ENCODE measurements at places on chromosomes 7 and 10.
A peak's percentile ranks its signal among the peaks of the same experiment; 100 is the strongest.

GRCh38 chr10:102781090-102781920 lies 37.6 kb downstream of the WBP1L start:
- no peak for DNase-seq

- DNase-seq: peak; percentile 53
These were observed 63.5 kb downstream of the ZNF365 start for GRCh38 chr10:62437696-62438095.

DNA sequence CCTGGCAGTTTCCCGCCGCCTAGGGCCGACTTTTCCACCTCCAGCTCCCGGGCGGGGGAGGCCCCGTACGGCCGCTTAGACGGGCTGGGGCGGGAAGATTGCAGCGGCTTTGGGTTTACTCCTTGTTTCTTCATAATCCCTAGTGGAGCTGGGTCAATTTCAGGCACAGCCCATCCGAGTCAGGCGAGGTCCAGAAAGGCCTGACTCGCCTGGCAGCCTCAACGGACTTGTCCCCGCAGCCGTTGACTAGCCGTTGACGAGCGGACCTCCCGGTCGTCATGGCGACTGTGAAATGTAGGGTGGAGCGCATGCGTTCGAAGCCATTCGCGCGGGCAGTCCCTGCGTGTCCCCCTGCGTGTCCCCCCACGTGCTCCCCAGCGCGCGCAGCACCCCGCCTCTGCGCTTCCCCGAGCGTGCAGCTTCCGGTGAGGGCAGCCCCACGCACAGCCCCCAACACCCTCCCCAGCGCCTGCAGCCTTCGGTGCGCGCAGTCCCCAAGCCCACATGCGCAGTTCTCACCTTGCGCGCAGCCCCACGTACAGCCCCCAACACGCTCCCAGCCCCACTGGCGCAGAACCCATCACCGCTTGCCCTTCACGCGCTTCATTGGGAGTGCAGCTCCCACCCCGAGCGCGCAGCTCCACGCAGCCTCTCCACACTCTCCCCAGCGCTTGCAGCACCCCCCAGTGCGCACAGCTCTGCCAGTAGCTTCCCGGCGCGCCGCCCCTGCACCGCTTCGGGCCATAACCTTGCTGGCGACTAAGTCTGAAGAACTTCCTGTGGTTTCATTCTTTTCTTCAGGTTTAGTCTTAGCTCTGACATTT lies 67.8 kb downstream of the TBX20 start:
- no peak for DNase-seq

- DNase-seq: no peak
These were observed 365.2 kb upstream of the ZMIZ1 start for GRCh38 chr10:78703593-78703992.

- DNase-seq: no peak
These were observed 130.9 kb downstream of the SND1 start for GRCh38 chr7:127782654-127783559.

GRCh38 chr10:102132193-102132562 lies 662 bp upstream of the PPRC1 start:
- no peak for DNase-seq

- no peak for DNase-seq
These were observed 82.9 kb downstream of the SORCS1 start for GRCh38 chr10:107081644-107082043.

- no peak for DNase-seq
These were observed 35.8 kb downstream of the PALS2 start for GRCh38 chr7:24609059-24609458.

- no peak for DNase-seq
These were observed 21.9 kb downstream of the NAPEPLD start for GRCh38 chr7:103127006-103127405.

DNA sequence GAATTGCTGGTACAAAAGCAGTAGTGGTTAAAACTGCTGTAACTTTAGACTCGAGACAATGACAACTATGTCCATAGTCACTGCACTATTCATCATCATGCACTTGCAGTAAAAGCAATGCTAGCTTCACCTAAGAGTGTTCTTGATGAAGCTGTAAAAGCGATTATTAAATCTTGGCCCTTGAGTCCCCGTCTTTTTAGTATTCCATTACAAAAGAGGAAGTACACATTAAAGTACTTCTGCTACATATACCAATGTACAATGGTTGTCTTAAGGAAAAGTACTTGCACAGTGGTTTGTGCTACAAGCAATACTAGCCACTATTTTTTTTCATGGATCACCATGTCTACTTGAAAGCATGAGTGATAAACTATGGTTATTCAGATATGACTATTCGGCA lies 78.3 kb downstream of the ATAD1 start:
- no peak for DNase-seq

- DNase-seq: no peak
These were observed 26.6 kb upstream of the KAT6B start for GRCh38 chr10:74799721-74800221.

- no peak for DNase-seq
These were observed 1.7 kb upstream of the WEE2 start for GRCh38 chr7:141706239-141707064.

GRCh38 chr10:73900064-73900463 lies 10.9 kb upstream of the PLAU start:
- DNase-seq: no peak

DNA sequence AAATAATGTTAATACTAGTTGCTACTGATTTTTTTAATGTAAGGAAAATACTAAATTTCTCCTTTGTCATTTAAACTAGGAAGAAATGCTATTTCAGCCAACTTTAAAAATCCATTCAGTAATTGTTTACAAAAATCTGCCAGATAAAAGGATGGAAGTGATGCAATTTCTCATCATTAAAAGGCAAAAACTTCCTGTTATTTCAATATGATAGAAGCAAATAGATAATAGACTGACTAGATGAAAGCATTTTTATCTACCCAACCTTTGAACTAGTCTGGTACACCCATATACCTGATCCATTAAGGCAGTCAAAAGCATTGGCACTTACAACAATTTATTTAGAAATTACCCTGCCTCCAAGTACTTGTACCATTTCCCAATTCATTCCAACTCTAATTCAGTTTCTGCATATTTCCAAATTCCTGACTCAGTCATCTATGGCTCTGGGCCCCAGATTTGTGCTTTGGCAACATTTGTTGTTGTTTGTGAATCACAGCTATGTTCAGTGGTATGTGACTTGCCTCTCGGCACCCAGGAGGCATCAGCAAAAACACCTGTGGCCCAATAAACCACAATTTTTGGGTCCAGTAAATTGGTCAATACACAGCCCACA lies 482.6 kb upstream of the SEMA3A start:
- DNase-seq: no peak

- no peak for DNase-seq
These were observed 3.3 kb downstream of the MYOF start for GRCh38 chr10:93478873-93479272.

GRCh38 chr7:27151931-27152815 lies at the start of gene HOXA3:
Gene HOXA3, minus strand, starts transcription at chr7:27152583. Its CDS starts 41,943 bp downstream, at chr7:27110640.
- DNase-seq: no peak

DNA sequence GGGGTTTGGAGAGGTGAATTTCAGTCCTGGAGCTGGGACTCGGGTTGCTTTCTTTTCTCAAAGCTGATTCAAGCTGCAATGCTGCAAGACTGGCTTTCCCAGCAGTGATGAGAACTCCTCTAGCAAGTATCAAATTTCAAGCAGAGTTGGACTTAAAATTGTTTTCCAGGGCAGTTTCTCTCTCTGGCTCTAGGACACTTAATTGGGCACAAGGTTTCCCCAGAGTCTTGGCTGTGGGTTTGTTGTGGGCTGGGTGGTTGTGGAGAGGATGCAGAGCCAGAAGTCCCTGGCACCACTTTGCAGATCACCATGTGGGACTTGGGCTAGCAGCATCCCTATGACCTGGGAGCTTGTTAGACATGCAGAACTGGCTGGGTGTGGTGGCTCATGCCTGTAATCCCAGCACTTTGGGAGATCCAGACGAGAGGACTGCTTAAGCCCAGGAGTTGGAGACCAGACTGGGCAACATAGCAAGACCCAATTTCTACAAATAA lies 16.8 kb downstream of the AKR1B15 start:
- DNase-seq: no peak

GRCh38 chr10:49330127-49330665 lies 31.2 kb downstream of the C10orf71 start:
- DNase-seq: no peak

GRCh38 chr7:79741684-79742083 lies 288.2 kb upstream of the MAGI2 start:
- DNase-seq: no peak

DNA sequence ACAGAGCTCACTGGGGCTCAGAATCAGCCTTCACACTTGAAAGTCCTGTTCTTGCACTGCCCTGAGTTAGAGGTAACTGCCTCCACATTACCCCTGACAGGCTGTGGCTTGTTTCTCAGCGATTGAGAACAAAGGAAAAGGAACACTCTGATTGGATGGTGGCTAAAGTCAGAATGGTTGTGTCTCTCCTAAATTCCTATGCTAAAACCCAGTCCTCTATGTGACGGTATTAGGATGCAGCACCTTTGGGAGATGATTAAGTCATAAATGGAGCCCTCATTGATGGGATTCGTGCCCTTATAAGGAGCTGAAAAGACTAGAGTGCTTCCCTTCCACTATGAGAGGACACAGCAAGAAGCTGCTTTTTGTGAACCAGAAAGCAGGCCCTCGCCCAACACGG lies 38.9 kb upstream of the DGKI start:
- no peak for DNase-seq

GRCh38 chr10:132520177-132520811 lies 17.3 kb upstream of the INPP5A start:
- DNase-seq: no peak

- no peak for DNase-seq
These were observed 1.6 kb upstream of the HTRA1 start for GRCh38 chr10:122459561-122460273.

GRCh38 chr7:25900877-25901276 lies 251.1 kb upstream of the NFE2L3 start:
- DNase-seq: no peak

DNA sequence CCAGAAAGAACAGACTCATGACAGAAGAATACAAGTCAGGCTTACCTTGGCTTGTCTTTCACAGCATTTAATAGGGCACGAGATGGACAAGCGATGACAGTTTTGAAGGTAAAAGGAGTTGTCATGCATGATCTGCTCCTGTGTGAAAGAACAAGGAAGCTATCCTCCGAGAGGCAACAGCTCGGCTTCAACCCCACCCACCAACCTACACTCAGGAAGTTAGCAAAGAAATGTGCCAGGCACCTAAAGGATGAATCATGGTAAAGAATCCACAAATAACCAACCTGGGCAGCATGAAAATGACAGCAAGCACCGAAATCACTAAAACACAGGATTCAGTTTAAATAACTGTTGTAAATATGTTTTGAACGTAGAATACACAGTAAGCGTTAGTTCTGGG lies 700.2 kb downstream of the TYW1 start:
- DNase-seq: no peak

- peak; percentile 78 for DNase-seq
These were observed 56.4 kb upstream of the ECHDC3 start for GRCh38 chr10:11685787-11686218.

GRCh38 chr10:122240401-122240800 lies 30.7 kb upstream of the BTBD16 start:
- DNase-seq: no peak

DNA sequence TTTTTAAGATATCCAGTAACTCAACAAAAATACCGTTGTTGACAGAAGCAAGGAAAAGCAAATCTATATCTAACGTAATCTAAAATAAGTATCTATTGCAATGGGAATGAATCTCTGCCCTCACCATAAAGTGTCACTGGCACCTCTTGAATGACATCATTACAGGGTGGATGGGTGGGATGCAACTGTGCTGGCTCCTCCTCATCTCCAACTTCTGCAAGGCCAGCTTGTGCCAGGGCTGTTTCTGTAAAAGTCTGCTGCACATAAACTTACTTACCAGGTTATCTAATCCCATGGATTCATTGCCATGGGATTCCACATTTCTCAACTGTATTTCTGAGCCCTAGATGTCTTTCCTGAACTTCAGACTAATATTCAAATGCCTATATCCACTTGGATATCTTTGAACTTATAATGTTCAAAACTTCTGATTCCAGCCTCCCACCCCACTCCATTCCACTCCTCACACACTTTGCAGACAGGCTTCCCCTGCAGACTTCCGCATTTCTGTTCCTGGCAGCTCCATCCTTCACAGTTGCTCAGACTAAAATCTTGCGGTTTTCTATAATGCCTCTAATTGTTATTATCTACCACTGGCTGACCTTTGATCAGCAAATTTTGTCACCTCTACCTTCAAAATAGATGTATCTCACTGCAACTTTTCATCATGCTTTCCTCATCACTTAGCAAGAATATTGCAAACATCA lies 10.7 kb downstream of the FGL2 start:
- DNase-seq: no peak
